Inflammatory macrophage treated with lipopolysaccharide for 1 hour (primary cell): ENCODE measurements at places on chromosomes 16 and 17.

- peak; percentile 89 for DNase-seq
These were observed 14.1 kb downstream of the TP53 start for GRCh38 chr17:7673239-7673638.

DNA sequence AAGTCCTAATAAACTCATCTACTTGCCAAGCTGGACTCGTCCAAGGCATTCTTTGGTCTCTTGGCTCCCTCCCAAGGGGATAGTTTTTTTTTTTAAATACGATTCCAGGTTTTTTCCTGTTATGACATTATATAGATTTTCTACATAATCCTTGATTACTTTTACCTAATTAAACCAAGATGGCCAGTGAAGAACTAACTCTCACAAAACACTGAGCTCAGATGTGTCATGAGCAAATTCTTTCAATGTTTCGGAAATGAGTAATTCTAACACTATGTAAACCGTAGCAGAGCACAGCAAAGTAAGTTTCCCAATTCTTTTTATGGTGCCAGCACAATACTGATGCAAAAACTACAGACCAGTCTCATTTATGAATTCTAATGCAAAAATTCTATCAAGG lies 1.8 kb downstream of the ZNF23 start:
- DNase-seq = no peak

- DNase-seq = no peak
These were observed 61.7 kb downstream of the KPNA2 start for GRCh38 chr17:68097161-68097805.

DNA sequence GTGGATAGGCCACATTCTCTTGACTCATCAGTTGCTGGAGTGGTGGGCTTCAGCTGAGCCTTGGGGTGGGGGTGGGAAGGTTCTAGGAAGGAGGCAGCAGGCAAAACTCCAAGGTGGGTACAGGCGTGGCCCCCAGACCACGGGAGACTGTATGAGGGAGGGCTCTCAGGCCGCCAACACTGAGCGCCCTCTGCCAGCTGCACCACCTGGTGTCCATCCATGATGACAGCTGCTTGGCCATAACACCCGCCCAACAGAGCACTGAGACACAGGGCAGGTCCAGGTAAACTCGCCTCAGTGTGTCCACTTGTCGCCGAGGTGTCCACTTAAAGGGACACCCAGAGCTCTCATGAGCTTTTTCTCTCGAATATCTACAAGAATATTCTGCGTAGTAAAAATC lies 133.5 kb downstream of the C16orf95 start:
- DNase-seq = no peak

DNA sequence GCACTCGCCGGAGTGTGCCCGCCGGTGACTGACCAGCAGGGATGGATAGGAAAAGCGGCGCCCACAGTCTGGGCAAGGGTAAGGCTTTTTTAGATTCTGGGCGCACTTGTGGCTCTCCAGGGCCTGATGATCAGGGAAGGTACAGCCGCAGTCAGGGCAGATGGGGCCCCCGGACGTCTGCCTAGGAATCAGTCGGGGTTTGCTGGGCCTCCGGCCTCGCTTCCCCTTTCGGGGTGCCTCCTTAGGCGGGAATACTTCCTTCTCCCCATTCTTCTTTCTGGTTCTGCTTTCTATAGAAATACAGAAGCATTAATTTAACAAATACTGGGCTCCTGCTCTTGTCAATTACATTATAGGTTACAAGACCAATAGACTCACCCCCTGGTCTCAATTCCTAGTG lies 5.0 kb downstream of the ZNF689 start:
- peak; percentile 54 for DNase-seq

GRCh38 chr16:89357055-89357816 lies 133.1 kb downstream of the ANKRD11 start:
- peak; percentile 67 for DNase-seq

DNA sequence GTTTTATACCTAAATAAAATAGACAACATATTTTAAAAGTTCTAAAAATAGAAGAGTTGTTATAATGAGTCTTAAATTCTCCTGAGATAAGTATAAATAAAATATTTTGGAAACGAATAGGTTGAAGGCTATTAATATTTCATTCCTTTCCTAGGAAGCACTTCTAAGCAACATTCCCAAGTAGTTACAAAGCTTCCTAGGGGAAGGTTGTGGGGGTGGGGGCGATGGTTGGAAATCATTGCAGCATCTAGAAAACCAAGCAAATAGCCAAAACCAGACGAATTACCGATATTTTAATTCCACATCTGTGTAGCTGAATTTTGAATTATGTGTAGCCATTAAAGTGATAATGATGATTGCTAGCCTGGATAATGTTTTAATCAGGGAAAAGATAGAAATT lies 26.9 kb downstream of the PTRH2 start:
- DNase-seq = no peak

DNA sequence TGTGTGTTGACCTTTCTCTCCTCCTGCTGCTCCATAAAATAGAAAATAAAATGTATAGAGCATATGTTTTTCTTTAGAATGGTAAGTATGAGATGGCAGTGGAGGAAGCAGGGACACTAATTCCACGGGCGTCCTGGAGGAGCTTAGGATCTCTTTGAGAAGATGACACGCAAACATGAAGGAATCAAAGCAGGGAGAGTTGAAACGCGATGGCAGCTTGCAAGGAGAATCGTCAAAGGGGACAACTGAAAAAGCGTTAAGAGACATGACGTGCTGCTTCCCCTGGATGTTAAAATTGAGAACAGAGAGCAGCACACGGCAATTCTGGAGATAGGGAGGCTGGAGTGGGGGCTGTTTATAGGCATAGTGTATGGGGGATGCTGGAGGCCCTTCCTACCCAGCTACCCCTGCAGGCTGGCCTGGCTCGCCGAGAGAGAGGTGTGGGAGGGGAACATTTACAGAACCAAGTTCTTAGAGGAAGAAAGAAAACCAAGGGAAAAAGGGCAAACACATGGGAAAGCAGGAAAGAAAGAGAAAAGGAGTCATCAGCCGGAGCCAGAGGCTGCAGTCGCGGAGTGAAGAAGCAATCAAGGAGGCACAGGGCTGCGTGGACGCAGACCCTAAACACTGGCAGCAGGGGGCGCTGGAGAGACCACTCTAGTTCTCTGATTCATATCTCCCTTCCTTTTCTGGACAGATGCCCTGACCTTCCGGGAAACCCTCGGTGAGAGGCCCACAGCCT lies 55.8 kb downstream of the MYH13 start:
- DNase-seq = peak; percentile 70

DNA sequence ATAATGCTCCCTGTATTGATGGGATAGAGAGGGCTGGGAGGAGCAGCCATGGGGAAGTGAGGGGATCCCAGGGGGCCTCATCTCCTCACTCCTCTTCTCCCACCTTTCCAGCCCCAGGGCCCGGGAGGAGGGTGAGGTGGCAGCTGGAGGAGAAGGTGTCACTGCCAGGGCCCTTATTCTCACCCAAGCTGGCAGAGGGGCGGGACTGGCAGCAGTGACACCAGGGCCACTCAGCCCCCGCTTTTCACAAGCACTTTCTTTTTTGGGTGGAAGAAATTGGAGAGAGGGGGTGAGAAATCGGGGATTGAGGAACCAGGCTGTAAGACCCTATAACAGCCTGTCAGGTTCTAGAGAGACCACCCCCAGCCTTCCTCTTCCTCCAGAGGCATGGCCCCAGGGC lies 2.4 kb upstream of the TBX21 start:
- DNase-seq = no peak

DNA sequence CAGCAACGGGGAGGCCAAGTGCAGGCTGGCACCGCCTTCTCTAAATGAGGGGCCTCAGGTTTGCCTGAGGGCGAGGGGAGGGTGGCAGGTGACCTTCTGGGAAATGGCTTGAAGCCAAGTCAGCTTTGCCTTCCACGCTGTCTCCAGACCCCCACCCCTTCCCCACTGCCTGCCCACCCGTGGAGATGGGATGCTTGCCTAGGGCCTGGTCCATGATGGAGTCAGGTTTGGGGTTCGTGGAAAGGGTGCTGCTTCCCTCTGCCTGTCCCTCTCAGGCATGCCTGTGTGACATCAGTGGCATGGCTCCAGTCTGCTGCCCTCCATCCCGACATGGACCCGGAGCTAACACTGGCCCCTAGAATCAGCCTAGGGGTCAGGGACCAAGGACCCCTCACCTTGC lies 18.5 kb downstream of the NGFR start:
- DNase-seq = no peak

- peak; percentile 81 for DNase-seq
These were observed 10.2 kb upstream of the ETV4 start for GRCh38 chr17:43556292-43556691.

- no peak for DNase-seq
These were observed 19.8 kb upstream of the CHMP6 start for GRCh38 chr17:80971704-80972304.

DNA sequence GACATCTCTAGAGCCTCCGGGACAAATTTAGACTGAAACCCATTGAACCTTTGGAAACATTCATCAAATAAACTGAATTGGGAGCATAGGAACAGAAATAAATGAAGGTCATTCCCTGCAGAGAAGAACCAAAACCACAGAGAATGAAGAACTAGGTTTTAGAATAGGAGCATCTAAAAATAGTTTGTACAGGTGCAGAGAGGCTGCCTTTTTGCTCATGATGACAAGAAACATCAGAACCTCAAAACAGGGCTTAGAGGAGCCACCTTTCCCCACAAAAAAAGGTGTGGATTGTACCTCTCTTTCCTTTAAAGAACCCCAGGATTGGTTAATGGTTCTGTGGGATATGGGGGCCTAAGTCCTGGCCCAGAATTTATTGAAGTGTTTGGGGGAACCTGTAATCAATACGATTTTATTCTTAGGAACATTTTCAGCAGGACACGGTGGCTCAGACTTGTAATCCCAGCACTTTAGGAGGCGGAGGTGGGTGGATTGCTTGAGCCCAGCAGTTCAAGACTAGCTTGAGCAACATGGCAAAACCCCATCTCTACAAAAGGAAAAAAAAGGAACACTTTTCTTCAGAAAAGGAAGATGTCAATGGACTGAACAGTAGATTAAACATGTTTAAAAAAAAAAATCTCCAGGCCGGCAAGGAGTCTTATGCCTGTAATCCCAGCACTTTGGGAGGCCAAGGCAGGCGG lies 37.7 kb upstream of the SLC47A1 start:
- peak; percentile 65 for DNase-seq

- no peak for DNase-seq
These were observed 17.1 kb upstream of the CPSF4L start for GRCh38 chr17:73278465-73279453.

- no peak for DNase-seq
These were observed 26.1 kb downstream of the CDH1 start for GRCh38 chr16:68762996-68763756.

GRCh38 chr16:19265380-19265930 lies 20.1 kb upstream of the CLEC19A start:
- no peak for DNase-seq

DNA sequence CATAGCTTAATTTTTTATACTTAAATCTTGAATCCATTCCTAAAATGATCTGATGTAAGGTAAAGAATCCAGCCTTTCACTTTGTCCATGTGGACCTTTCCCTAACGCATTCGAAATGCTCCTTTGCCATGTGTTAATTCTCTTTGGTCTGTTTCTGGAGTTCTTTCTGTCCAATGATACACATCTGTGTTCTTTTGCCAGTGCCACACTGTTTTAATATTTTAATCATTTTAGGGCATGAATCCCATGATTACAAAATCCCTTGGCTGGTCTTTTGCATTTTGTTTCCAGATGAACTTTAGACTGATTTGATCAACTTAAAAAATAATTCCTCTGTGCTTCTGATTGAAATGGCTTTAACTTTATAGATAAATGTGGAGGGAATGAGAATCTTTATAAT lies 74.1 kb downstream of the NTN1 start:
- no peak for DNase-seq

DNA sequence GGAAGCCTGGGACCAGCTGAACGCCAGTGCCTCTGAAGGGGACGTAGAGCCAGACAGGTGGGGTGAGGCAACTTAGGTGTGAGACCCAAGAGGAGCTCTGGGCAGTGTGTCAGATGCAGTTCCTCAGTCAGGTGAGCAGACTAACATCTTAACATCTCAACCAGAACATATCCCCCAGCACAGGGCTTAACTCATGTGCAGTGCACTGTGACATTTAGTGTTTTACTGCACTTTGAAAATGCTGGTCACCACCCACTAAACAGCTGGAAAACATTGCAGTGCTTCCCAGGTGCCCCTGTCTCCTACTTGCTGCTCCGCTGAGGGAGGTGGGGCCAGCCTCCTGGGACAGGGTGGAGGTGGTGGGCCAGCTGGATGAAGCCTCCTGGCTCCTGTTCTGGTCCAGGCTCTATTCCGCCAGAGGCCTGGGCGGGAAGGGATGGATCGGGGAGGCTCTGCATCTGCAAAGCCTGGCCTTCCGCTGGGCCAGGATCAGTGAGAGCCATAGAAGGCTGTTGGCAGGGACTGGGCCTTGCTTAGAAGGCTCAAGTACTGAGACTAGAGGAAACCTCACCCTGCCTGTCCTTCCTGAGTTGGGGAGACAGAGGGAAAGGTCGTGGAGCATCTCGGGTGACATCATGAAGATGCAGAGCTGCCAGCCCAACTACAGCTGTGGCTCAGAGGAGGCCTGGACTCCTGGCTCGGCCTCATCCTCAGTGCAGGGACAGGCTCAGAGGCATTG lies 7.9 kb upstream of the MRC2 start:
- DNase-seq = no peak

DNA sequence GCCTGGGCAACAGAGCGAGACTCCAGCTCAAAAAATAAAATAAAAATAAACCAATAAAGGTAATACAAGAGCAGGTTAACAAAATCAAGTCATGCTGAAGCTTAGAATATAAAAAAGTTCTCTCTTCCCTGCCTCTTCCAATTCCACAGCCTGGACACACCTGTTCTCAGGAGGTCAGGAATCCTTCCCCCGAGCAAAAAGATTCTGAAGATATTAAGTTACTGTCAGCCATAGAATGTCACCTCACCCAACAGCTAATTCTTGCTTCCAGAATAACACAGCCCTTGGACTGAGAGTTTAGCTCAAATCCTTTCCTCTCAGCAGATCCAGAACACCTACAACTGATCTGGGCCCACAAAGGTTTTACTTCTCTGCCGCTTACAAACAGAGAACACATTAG lies 27.1 kb downstream of the SLC39A11 start:
- DNase-seq = no peak

- no peak for DNase-seq
These were observed 681.4 kb downstream of the CDH11 start for GRCh38 chr16:64440421-64440831.

DNA sequence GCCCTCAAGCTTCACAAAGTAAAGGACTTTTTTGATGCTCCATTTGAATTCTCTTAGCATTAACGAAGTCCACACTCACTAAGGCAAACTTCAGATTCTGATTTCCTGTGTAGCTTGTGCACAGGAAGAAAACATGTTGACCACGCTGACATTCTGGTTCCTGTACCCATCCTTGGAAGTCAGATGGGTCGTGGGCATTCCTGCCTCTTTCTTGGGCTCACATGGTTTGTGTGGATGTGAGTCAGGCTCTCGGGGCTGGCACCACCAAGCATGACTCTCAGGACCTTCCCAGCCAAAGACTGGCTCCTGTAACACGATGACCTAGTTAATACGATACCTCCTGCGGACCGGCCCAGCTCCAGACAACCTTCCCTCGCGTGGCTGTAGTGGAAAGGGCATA lies 32.8 kb downstream of the ARSG start:
- no peak for DNase-seq

DNA sequence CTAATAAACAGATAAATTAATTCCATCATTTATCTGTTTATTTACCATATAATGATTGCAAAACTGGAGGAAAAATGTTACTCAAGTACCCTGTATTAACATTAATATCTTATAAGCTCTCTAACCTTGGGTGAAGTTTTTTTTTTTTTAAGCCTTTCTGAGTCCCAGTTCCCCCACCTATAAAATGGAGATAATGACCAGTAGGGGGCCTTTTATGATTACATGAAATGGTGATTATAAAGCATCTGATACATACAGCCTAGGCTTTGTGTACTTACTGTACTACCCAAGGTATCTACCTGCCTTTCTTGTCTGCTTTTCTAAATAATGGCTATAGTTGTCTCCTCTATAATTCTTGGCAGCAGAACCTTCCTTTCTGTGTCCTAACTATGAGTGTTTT lies 22.6 kb downstream of the LRRC36 start:
- peak; percentile 30 for DNase-seq
